ENCODE measurements at places on chromosomes 4 and X.
A peak's percentile ranks its signal among the peaks of the same experiment; 100 is the strongest.

- peak; percentile 9 for DNase-seq
These were observed 460.3 kb downstream of the ZIC3 start for GRCh38 chrX:138026211-138026610.

- DNase-seq = no peak
These were observed 54.4 kb upstream of the GPR174 start for GRCh38 chrX:79089896-79090584.

- DNase-seq = no peak
These were observed 228.1 kb upstream of the PPARGC1A start for GRCh38 chr4:24117975-24118374.

GRCh38 chr4:154014407-154015321 lies 225.8 kb upstream of the SFRP2 start:
- no peak for DNase-seq

GRCh38 chrX:120331116-120331515 lies 19.9 kb upstream of the TMEM255A start:
- DNase-seq = no peak

DNA sequence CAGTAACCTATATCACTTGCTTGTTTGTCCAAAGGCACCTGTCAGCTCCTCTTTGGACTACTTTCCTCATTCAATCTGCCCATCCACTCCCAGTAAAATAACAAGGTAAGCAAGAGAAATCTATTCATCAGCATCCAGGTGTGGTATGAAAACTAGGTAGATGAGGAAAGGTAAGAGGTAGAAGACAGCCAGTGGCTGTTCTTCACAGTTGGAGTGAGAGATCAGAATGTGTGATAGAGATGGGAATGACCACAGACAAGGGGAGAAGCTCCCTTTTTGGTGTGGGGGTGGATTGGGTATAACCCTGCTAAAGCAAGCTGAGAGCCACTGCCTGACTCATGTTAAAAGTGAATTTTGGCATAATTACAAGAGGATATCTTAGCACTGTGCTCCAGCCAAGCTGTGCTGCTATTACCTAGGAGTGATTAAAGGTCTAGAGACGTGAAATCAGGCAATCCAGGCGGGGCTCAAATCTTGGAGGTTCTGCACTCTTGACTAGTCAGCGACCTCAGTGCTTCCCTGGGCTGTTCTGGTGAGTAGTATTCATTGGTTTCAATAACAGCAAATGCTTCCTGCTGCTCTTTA lies 28.1 kb upstream of the RASL11B start:
- no peak for DNase-seq

Data from NCI-H1436 (cell line).